ENCODE measurements at places on chromosomes 1 and 21.

GRCh38 chr1:237556911-237557310 is 333.8 kb downstream of the ZP4 start:
- DNase-seq = no peak

- DNase-seq = no peak
These were observed 171.1 kb downstream of the RHOU start for GRCh38 chr1:228906223-228906860.

- no peak for DNase-seq
These were observed 196.9 kb upstream of the USP24 start for GRCh38 chr1:55412060-55412459.

- DNase-seq = no peak
These were observed 54.0 kb downstream of the CAPN9 start for GRCh38 chr1:230800891-230801840.

GRCh38 chr1:246959944-246960693 is 28.4 kb upstream of the AHCTF1 start:
- no peak for DNase-seq

DNA sequence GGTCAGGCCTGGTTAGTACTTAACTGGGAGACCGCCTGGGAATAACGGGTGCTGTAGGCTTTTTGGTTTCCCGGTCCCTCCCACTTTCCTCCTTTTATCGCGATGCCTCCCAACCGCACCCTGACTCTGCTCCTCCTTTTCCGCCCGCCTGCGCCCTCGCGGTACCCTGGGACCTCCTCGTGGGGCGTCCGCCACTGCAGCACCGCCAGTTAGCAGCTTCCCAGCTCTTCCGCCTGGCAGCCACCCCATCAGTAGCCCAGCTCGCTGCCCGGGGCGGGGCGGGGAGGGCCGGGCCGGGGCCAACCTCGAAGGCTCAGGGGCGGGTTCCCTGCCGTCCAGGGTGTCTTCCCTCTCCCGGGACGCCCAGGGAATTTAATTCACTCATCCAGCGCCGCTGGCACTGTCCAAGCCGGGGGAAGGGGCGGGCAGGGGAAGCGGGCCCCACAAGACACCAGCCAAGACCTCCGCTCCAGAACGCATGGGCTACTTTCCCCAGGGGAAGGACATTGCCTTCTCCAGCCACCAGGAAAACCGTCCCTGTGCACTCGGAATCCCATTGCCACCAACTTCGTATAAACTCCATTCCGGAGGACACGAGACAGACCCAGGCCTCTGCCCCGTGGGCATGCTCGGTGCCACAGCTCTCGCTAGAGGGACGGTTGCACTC is 2.0 kb upstream of the ZNF678 start:
- DNase-seq = no peak

GRCh38 chr1:206506405-206507283 is 687 bp upstream of the RASSF5 start:
- DNase-seq = no peak

- DNase-seq = no peak
These were observed 52.0 kb downstream of the OLIG1 start for GRCh38 chr21:33121715-33122475.

DNA sequence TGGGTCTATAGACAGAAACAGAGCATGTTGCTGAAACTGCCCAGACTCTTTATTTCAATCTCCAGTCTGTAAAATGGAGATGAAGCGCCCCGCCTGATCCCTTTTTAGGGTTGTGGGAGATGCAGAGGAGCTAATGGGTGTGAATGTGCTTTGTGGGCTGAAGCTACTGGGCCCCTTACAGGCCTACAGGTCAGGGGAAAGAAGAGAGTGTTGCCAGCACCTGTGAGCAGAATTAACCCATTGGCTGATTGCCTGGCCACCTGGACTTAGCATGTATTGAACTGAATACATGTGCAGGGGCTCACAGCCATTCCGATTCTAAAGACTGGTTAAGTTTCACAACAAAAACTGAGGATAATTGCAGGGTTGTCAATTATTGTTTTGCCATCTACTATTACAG is 13.9 kb upstream of the ATF3 start:
- no peak for DNase-seq

GRCh38 chr1:207828485-207829158 is 76.8 kb downstream of the CD46 start:
- DNase-seq = peak; percentile 57

GRCh38 chr1:161872506-161872905 is 106.4 kb downstream of the ATF6 start:
- no peak for DNase-seq

DNA sequence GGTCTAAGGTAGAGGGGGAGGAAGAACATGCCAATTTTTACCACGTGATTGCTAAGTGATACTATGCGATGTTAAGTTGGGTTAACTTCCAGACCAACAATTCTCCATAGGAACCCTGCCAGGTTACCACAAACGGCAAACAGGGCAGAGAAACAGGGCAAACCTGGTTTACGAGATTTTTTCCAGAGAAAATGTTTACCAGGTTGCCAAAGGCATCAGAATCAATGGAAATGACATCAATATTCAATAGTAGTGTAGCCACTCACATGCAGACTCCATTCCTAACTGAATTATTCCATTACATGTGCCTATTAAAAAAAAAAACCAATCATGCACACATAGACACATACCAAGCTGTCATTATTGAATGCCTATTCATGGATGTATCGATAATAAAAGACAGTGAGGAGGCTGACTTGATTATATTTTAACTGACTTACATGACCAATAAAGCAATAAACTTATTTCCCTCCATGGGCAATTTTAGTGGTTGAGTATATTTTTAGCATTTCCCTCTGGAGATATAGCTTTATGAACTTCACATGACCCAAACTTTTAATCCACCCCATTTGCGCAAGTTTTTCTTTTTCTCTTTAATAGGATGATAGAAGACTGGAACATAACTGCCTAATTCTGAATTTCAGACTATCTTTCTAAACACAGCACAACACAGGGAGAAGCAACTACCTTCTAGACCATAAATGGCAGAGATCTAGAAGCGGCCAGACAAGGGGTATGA is 40.5 kb upstream of the KCNE1 start:
- no peak for DNase-seq

DNA sequence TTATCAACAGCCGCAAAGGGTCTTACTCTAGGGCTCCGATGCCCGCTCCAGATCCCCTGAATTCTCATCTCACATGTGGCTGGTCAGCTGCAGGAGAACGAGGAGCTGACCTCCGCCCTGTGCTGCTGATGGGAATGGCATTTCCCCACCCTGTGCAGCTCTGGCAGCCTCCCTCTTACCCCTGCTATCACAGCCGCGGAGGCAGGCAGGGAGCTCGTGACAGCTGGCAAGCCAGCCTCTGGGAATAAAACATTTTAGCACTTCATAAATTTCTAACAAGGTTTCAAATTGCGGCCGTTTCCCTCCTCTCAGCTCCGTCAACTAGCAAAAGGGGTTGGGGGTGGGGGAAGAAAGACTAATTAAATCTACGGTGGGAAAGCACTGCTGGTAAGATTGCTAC is 81.1 kb downstream of the DSCAM start:
- no peak for DNase-seq

- no peak for DNase-seq
These were observed 15.8 kb upstream of the REG4 start for GRCh38 chr1:119827010-119827409.

DNA sequence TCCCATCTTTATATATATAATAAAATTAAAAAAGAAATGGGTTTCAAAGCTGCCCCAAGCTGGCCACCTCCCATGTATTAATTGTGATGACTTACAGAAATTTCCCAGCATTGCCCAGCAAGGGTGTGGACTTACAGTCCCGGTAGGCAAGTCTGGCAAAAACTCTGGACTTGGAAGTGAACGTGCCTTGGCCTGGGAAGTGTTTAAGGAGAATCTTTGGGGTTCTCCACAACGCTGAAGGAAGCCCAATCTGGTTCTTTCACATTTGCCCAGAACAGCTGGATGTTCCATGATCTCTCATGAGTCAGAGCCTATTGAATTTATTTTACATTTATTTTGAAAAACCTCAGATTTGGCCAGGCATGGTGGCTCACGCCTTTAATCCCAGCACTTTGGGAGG is 98.4 kb upstream of the SLC45A1 start:
- DNase-seq = no peak

DNA sequence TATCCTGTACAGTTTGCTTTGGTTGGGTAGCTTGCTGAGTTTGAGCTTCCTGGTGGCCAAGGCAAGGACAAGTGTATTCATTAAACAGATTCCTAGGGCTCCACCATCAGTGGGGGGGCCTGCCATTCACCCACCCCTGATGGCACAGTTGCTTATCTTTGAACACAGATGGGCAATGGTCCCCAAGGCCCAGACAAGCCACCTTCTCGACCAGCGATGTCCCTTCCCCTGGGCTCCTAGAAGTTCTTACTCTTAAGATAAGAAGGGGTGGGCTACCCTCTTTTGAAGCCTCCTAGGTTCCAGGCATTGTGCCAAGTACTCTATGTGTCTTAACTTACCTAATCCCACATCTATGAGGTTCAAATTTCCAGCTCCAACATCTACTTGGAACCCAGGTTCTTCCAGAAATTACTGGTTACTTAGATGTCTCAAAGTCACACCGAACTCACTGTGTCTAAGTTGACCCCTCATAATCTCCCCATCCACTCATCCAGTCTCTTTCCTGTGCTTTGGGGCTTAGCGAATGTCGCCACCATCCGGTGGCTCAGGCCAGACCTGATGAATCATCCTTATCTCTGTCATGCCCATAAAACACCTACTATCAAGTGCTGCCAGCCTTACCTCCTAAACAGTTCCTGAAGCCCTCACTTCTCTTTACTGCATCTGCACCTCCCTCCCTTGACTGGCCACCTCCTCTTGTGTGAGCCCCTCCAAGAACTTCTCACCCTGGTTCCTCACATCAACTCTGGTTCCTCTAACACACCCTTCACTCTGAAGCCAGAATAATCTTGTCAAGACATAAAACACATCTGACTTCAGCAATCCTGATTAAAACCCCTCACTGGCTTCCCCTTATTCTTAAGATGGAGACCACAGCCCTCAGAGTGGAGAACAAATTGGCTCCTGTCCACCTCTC is 50.1 kb downstream of the KLHDC7A start:
- no peak for DNase-seq

DNA sequence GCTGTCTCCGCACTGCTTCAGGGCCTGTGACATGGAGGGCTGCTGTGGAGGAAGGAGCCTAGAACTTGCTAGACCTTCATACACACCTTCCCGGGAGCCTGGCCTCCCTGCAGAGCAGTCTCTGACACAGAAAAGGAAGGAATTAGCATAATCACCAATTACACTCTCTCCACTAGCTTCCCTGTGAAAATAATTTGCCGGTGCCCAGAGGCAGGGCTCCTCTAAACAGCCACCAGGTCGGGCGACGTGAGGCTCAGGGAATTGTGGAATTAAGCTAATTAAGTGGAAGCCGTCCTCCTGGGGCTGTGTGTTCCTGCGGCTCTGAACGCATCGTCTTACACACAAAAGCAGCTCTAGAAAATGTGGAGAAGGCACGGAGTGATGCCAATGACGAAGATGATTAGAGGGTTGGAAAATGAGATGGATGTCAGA is 82.6 kb downstream of the NENF start:
- no peak for DNase-seq

- DNase-seq = no peak
These were observed 61.6 kb downstream of the DHRS3 start for GRCh38 chr1:12556368-12556930.

DNA sequence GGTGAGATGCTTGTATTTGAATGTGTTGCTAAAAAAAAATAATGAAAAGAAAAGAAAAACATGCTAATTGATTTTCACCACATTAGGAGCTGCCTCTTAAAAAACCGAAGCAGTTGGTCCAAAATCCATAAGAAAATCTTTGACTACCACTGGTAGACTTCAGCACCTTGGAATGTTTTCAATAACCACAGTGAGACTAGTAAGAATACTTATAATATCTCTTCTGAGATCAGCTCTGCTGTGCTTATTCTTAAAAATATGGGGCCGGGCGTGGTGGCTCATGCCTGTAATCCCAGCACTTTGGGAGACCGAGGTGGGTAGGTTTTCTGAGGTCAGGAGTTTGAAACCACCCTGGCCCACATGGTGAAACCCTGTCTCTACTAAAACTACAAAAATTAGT is 15.1 kb downstream of the NFYC start:
- DNase-seq = no peak

GRCh38 chr1:197915260-197915861 is 1.8 kb upstream of the LHX9 start:
- no peak for DNase-seq

DNA sequence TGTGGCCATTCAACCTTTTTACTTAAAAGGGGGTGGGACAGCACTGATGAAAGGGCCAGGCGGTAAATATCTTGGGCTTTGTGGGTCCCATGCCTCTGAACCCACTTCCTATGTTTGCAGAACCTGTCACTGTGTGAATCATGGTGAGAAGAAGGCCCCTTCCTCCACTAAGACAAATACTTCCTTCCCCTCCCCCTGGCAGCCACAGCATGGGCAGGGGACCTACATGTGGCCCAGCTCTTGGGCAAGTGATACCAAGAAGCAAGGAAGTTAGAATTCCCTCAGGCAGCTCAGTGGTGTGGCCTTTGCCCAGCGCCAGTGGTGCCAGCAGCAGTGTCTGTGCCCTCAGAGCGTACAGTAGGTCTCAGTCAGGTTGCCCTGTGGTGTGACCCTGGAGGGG is 168.6 kb downstream of the TRIM33 start:
- no peak for DNase-seq

- no peak for DNase-seq
These were observed 30.4 kb downstream of the TMEM63A start for GRCh38 chr1:225851805-225852204.

DNA sequence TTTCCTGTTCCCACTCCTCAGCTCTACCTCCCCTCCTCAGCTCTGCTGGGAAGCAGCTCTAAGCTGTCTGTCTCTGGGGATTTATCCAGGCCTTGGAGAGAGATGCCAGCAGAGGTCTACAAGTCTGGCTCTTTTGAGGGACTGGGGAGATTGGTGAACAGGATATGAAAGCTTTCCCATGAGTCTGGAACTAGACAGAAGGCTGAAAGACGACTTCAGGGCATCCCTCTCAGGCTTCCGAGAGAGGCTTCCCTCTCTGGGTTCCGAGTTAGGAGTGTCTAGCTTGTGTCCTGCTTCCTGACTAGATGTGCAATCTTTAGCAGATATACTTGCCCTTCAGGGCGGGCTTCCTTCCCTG is 733 bp downstream of the TMEM35B start:
- DNase-seq = no peak
